ENCODE measurements at places on chromosomes 3 and 15. TPM values are rescaled to one million over a fixed set of nuclear protein-coding genes. Genes with fewer than 3 reads are reported as not detected.

The DNAJC13 gene
- 73.7 TPM for total RNA-seq

DNA sequence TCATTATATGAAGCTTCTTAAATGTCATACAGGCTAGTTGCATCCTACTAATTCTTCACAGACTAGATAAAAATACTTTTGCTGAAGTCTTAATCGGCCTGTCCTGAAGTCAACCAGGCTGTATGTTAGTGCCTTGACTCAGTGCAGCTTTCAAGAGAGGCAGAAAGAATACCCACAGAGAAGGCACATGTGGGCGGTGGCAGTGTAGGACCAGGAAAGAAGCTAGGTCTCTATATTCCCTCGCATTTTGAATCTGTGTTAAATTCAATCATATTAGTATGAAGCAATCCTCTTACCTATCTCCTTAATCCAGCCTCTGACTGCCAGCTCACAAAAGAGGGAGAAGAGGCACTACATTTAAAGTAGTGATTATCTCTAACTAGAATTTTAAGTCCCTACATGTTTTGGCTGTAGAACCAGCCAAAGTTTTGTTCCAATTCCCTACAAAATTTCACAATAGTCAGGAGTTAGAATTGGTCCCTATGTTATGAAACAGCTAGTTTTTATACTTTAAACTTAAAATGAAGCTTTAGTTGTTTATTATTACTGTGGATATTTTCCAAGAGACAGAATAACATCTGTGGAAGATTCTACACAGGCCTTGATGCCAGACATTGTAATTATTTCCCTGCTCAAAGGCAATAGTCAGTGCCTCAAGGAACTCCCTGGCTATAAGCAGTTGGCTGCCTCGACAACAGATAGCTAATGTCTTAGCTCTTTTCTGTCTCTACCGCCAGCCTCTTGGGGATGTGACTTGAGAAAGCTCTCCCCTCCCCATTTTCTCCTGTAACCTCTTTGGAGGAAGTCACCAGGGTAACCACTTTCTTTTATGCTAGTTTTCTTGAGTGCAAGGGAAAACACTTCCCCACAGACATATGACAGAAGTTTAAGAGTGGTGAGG, 31.9 kb downstream of the CRTC3 start:
- peak; percentile 74 for DNase-seq

DNA sequence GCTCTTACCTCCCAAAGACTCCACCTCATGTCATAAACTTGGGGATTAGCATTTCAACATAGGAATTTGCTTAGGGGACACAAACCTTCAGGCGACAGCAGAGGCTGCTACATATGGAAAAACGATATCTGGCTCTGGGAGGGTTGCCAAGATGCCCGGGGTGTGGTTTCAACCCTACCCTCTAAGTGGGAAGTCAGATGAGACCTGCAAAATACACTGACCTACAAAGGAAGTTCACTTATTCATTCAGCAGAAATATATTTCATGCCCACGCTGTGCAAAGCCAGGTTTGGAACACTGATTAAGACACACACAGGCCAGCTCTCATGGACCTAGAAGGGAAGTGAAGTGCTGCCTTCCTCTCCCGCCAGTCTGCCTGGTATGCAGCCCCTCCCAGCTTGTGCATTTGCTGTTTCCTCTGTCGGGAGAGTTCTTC, 239.3 kb downstream of the FEZF2 start:
- peak; percentile 77 for DNase-seq

GRCh38 chr3:123298903-123299302, 97.2 kb downstream of the SEC22A start:
- no peak for DNase-seq

- peak; percentile 92 for DNase-seq
Observed at GRCh38 chr3:45659661-45660566, 29.3 kb upstream of the SACM1L start.

- no peak for DNase-seq
Observed at GRCh38 chr3:133926736-133927539, 31.3 kb upstream of the RAB6B start.

- DNase-seq, result no peak
Observed at GRCh38 chr3:134483195-134483900, 2.4 kb downstream of the ANAPC13 start.
